ENCODE measurements at places on chromosomes 13 and 19.

- no peak for DNase-seq
Observed at GRCh38 chr19:12141405-12141736, 1.2 kb upstream of the ZNF20 start.

DNA sequence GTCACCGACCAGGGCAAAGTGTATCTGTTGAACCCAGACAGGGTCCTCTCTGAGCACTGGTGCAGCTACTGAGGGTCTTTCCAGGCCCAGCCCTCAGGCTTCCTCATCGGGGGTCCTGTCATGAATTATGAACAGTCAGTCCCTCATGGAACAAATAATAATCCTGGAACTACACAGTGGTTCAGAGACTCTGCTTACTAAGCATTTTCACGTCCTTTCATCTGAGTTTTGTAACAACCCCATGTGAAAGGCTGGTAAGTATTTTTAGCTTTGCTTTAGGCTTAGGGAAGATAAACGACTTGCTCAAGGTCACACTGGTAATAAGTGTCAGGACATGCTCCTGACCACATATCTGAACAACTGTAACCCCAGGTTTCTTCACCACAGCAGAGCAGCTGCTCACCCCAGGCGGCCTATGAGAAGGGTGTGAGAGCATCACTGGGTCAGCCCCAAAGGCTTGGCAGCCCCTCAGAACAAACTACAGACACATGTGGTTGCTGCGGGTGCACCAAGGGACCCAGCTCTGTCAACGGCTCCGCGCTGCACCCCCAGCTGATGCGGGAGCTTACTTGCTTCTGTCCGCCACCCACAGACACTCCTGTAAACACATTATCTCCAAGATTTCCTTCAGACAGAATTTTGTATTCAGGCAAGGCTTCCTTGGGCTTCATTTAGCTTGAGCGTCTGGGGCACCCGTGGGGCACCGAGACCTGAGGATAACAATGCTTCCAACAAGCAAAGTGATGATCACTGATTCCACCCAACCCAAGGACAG, 19.4 kb upstream of the GSX1 start:
- no peak for DNase-seq

GRCh38 chr13:59979589-59979988, 184.1 kb downstream of the DIAPH3 start:
- DNase-seq, result no peak

DNA sequence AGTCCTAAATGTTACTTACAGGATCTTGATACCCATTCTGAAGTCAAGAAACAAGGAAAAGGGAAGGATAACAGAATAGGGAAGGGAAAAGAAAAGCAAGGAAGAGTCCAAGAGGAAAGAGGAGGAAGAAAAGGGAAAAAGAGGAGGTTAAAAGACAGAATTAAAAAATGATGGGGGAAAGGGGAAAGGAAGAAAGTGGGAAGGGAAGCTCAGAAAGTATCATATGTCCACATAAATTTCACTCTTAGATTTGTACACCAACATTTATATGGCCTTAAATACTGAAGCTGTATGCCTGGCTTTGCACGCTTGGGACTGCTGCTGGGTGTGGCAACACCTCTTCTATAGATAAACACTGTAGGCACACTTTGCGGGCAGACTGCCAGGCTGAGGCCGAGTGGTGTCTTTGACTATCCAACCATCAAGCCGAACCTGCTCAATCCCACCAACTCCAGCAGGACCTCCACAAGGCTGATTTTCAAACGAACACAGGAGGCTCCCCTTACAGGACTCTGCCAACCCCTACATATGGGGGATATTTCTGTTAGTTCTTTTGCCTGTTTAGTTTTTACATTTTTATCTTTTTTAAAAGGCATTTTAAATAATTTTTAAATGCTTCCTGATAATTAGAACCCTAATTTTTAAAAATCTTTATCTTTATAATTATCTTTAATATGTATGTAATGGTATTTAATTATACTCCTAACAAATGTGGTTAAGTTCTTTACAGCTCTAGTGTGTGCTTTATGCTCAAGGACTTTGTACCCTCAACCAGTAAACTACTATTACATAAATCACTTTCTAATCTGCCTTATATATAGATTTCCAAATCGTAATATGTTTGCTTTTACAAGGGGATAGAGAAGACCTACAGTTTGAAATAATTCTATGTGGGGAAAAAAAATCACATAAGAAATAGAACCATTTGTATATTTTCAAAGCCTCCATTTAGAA, 154.2 kb downstream of the DIAPH3 start:
- DNase-seq, result no peak

DNA sequence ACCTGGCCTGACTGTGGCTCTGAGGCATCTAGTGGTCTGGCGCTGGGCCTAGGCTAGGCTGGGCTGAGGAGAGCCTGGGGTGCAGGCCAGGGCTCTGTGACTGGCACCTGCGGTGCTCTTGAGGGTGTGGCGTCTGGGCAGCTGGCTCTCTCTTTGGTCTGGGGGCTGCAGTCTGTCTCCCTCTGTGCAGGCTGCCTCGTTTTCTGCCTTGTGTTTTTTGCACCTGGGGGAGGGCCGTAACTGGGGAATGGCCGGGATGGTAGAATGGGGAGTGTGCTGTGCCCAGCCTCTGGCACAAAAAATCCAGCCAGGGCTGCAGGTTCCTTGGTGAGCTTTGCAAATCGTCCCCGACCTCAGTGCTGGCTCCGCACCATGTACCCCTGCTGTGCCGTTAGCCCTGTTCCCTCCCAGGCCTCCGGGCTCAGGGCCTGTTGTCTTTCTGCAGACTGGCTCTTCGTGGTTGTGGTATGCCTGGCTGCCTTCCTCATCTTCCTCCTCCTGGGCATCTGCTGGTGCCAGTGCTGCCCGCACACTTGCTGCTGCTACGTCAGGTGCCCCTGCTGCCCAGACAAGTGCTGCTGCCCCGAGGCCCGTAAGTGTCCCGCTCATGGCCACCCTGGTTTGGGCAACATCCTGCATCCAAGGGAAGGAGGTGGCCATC, 6.5 kb upstream of the USF2 start:
- peak; percentile 56 for DNase-seq

DNA sequence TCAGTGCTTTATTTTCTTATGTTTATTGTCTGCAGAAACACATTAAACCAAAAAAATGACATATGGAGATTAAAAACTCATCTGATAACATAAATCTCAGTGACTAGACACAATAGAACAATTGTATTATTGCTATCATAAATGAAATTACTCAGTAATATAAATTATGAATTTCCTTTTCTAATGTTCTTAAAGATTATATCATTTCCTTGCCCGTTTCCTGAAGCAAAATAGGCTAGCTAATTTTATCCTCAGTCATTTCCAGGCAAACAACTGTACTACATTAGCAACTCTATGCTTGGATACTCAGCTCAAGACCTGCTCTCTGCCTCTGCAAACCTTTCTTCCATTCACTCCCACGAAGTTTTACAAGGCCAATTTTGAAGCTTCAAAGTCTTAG, 61.2 kb downstream of the RFC3 start:
- DNase-seq, result no peak

GRCh38 chr13:40993987-40994386, 25.1 kb downstream of the ELF1 start:
- no peak for DNase-seq

DNA sequence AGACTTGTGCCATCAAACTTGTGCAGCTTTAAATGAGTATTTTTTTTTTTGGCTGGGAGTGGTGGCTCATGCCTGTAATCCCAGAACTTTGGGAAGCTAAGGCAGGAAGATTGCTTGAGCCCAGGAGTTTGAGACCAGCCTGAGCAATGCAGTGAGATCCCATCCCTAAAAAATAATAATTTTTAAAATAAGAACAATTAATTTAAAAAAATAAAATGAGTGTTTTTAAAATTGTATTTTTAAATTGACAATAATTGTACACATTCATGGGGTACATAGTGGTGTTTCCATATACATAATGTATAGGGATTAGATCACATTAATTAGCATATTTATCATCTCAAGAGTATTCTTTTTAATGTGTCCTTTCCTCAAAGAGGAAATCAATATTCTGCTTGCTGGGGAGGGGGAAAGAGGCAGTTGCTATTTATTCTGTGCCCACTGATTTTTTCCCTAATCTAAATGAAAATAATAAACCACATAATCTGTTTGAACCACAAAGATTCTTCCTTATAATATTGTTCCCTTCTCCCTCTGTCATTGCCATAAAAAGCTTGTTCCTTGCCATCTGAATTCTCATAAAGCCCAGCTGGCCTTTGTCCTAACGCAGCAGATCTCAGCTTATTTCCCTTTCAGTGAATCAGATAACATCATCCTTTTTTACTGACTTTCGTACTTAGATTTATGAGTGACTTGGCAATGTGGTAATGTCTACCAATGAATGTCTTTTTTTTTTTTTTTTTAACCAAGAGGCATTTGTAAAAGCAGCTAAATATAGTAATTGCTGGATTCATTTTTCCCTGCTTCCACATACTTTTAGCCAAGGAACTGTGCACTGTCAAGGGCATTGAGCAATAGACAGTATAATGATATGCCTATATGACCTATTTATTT, 81.8 kb upstream of the RUBCNL start:
- DNase-seq, result no peak

- DNase-seq, result no peak
Observed at GRCh38 chr19:52345162-52345561, 9.1 kb downstream of the ZNF610 start.

GRCh38 chr19:42850981-42851717, 28.4 kb downstream of the PSG1 start:
- DNase-seq, result no peak

- DNase-seq, result no peak
Observed at GRCh38 chr13:99050983-99051488, 73.2 kb upstream of the DOCK9 start.

- no peak for DNase-seq
Observed at GRCh38 chr19:29477831-29478577, 47.8 kb upstream of the VSTM2B start.

DNA sequence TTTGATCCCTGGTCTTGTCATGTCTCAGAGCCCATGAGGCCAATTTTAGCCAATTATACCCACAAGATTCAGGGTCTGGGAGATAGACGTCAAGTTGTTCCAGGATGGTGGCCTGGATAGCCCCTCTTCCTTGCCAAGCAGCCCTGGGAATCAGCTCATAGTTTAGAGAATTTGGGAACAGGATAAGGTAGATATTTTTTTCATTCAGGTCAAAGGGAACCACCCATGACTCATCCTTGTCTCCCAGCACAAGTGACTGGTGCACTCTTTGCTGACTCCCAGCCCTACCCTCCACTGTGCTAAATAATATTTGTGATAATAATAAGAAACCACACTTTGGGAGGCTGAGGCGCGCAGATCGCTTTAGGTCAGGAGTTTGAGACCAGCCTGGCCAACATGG, 17.1 kb upstream of the S1PR4 start:
- no peak for DNase-seq

DNA sequence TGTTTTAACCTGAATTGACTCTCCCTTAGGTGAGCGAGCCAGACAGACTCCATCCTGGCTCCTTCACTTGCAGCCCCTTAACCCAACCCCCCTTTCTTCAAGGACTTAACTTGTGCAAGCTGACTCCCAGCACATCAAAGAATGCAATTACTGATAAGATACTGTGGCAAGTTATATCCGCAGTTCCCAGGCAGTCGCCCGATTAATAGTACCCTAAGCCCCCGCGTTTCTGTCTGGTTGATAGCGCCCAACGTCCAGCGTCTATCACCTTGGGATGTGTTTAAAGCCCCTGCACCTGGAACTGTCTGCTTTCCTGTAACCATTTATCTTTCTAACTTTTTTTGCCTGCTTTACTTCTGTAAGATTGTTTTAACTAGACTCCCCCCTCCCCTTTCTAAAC, 6.2 kb downstream of the HSD17B14 start:
- no peak for DNase-seq

- DNase-seq, result peak; percentile 90
Observed at GRCh38 chr13:27621366-27622101, at the start of gene POLR1D. TSS of gene POLR1D (plus strand) at chr13:27621892. CDS start at chr13:27621984, 92 bp downstream.

DNA sequence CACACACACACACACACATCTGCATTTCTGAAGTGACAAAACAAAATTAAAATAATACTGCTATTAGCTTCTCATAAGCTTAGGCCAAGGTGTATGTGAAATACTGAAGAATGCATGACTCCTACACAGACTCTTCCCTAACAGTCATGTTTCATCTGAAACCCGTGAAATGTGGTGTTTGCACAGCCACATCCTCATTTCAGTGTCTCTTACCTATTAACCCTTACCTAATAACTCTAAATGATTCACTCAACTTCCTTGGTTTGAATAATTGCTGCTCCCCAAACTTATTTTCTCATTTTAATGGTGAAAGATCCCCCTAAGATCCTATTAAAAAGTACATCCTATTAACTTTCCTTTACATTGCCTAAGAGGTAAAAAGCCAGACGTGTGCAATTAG, 117.6 kb downstream of the MIPEP start:
- DNase-seq, result no peak

DNA sequence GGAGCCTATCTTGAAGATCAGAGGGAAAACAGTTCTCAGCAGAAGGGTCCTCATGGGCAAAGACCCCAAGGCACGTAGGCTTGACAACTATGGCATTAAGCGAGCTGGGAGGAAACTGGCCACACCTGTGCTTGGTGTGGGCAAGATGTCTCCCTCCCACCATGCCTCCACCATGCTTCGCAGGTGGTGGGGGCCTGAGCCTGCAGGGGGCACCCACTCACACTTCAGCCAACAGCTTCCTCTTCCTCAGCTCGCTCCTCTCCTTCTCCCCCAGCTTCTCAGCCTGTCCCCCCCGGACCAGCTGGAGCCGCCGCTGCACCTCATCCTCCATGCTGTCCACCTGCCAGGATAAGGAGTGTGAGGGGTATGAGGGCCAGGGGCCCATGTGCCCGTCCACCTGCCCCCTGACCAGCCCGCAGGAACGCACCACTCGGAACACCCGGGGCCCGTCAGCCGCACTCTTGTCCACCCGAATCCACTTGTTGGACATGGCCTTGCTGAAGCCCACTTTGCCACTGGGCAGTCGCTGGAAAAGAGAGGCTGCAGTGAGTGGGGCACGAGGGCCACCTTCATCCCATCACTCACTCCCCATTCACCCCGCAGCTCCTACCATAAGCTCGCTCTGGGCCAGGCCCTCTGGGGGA, 3.4 kb downstream of the FARSA start:
- DNase-seq, result no peak

DNA sequence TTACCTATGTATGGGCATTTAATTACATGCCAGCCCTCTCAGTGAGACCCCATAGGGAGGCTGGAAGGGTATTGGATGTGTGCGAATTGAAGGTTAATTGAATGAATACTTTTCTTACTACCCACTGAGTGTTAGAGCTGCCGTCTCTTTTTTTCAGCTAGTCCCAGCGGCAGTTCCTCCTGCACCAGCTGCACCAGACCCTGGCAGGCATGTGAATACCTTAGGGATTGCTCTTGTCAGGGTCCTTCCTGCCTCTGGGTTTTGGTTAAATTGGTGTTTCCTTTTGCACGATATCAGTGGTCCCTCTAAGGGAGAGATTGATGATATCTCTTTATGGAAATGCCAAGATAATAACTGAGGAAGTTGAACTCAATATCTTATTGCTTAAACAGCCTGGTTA, 9.8 kb upstream of the CXCL17 start:
- DNase-seq, result no peak

GRCh38 chr19:14073925-14074838, 1.6 kb downstream of the MISP3 start:
- DNase-seq, result no peak

DNA sequence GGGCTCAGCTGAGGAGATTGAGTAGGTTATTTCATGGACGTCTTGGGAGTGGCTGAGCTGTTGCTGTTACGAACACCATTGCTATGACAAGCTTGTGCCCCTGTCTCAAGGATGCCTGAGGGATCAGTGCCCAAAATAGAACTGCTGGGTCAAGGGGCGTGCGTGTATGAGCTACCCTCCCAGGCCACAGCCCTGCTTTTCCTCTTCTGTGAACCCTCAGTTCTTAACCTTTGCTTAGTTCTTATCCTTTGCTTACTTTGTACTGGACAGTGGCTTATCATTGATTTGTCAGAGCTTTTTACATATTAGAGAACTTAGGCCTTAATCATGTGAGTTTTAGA, 9.0 kb downstream of the ARHGAP45 start:
- DNase-seq, result peak; percentile 67

- no peak for DNase-seq
Observed at GRCh38 chr13:25375727-25376358, 4.1 kb downstream of the ATP8A2 start.

All from activated CD8-positive, alpha-beta memory T cell treated with anti-CD3 and anti-CD28 coated beads for 24 hours (primary cell).